ENCODE measurements at places on chromosomes 7 and 10.

DNA sequence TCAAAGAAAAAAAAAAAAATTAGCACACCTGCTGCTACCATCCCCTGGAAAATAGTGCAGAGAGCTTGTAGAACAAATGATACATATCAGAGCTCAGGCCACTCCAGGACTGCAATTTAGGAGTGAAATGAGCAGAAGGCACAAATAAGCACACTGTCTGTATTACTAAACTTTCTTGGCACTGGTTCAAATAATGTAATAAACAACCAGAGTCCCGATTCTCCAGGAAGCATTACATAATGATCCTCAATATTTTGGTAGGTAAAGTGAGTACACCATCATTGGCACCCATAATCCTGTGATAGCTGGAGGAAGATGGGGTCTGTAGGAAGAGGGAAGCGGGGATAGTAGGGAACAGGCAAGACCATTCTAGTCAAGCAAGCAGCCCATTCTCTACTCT lies 74.3 kb downstream of the SVOPL start:
- DNase-seq = no peak

GRCh38 chr10:115657161-115657860 lies 564.1 kb downstream of the ATRNL1 start:
- DNase-seq = no peak

DNA sequence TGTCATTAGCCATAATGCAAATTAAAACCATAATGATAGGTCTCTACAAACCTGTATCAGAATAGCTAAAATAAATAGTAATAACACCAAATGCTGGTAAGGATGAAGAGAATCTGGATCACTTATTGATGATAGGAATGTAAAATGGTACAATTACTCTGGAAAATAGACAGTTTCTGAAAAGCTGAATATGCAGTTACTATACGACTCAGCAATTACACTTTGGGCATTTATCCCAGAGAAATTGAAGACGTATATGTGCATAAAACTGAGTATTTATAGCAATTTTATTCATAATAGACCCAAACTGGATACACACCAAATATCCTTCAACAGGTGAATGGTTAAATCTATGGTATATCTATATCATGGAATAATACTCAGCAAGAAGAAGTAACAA lies 7.9 kb downstream of the RPA3 start:
- DNase-seq = no peak

GRCh38 chr7:1940402-1940786 lies 270.3 kb downstream of the ELFN1 start:
- DNase-seq = peak; percentile 89

- DNase-seq = no peak
Measured at GRCh38 chr10:95561864-95562177, 650 bp upstream of the SORBS1 start.

- DNase-seq = no peak
Measured at GRCh38 chr7:114293289-114294012, 121.2 kb upstream of the FOXP2 start.

DNA sequence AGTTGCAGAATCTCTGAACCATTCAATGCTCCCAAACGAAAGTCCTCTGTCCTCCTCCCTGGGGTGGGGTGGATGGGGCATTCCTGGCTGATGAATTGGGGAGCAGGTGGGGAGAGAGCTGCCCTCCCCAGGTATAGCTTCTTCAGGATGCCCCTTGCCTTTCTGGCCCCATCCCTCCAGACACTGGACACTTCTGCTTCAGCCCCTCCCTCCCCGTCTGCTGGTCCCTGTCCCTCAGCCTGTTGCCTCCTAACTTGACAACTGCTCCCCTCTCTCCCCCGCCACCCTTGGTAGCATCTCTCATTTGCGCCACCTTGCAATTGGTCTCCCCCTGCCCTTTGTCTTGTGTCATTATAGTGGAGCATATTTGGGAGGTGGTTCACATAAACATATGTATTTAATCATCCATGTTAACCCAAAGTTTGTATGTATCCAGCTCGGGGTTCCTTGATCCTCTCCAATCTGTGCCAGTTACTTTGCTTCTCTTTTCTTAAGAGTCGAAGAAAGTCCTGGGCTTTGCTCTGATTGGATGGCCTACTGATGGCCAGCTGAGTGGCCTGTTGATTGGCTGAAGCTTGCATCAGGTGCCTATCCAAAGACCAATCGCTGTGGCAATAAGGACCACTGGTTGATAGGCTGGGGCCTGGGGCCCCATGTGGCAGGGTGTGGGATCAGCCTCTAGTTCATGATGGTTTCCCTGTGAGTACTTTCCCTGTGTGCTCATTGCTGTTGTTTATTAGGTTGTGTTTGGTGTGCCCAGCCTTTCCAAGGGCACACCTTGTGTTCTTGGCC lies 4.0 kb upstream of the GCK start:
- DNase-seq = no peak

GRCh38 chr7:15515252-15515651 lies 46.6 kb downstream of the AGMO start:
- no peak for DNase-seq

- no peak for DNase-seq
Measured at GRCh38 chr10:47019155-47020145, 108.2 kb downstream of the PTPN20 start.

GRCh38 chr7:3568516-3568915 lies 267.5 kb downstream of the SDK1 start:
- DNase-seq = peak; percentile 38

DNA sequence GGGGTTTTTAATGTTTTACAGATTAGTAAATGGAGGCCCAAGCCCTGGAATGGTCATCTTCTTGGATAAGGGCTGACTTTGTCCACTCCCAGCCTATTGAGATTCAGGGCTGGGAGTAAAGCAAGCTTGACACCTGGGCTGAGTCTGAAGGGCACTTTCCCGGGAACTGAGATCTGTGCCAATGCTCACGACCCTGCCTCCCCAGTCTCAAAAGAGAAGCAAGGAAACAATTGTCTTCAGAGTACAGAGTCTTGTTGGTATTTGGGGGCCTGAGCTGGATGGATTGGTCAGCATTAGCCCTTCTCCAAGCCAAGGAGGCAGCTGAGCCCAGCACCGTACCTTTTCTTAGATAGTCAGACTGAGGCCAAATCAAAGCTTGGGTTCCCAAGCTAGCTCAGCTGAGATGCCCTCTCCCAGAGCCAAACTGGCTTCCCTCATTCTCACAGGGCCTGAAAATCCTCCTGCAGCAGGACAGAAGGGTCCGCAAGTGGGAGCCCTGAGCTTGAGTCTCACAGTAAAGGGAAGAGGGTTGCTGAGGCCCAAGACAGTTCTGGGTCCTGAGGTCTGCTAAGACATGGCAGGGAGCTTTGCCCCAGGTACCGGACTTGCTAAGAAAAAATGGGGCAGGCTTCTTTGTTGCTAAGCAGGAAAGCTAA lies 3.7 kb downstream of the DDIT4 start:
- no peak for DNase-seq

DNA sequence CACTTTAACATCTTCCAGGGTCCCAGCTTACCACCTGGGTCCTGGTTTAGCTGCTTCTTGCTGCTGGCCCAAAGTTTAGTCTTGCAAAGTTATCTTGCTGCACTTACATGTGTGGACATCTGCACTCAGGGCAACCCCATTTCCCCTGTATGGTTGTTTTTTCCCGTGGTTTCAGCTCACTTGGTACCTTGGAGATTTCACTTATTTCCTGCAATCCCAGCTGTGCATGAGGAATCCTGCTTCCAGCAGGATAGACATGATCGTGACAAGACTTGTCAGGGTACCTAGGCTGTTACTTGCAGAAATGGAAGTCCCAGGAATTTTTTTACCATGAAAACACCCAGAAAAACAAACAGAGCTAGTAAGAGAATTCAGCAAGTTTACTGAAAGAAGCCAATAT lies 95.9 kb upstream of the LEP start:
- DNase-seq = no peak

- no peak for DNase-seq
Measured at GRCh38 chr10:51083356-51083853, 9.1 kb downstream of the PRKG1 start.

- no peak for DNase-seq
Measured at GRCh38 chr10:114576132-114576487, 82.0 kb downstream of the ABLIM1 start.

GRCh38 chr7:37128327-37129034 lies 320.2 kb downstream of the ELMO1 start:
- DNase-seq = no peak

DNA sequence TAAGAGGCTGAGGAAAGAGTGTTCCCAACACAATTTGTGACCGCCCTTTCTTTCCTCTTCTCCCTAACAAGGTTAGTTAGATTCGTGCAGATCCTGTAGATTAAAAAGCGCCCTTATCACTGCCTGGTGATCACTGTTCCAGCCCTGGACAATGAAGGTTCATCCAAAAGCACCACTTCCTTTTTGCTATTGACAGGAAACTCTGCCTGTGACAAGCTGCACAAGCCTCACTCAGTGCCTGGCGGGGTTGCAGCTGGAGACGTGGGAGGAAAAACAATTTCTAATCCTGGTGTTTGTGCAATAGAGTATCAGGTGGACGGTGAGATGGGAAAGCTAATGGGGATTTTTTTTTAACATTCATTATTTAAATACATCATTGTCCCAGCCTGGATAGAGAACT lies 105.9 kb upstream of the CAV2 start:
- no peak for DNase-seq

DNA sequence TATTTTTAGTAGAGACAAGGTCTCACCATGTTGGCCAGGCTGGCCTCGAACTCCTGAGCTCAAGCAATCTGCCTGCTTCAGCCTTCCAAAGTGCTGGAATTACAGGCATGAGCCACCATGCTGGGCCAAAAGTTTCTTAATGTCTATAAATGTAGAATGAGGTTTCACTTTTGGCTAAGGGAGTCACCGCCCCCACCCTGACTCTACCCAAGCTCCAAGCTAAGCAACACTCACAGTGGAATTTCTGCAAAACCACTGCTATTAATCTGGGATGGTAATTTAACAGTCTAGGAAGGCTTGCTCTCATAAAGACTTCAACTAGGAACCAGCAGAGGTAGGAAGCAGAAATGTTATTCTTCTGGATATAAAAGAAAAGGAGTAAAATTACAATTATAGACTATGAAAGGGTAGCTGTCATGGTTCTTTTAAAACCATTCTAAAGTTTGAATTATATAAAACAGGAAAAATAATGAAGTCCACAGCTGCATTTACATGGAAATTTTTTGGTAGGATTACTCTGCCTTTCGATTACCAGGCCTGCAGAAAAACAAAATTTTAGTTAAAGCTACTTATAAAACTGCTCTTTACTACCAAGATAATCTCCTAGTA lies 211.6 kb downstream of the SFMBT2 start:
- DNase-seq = no peak

DNA sequence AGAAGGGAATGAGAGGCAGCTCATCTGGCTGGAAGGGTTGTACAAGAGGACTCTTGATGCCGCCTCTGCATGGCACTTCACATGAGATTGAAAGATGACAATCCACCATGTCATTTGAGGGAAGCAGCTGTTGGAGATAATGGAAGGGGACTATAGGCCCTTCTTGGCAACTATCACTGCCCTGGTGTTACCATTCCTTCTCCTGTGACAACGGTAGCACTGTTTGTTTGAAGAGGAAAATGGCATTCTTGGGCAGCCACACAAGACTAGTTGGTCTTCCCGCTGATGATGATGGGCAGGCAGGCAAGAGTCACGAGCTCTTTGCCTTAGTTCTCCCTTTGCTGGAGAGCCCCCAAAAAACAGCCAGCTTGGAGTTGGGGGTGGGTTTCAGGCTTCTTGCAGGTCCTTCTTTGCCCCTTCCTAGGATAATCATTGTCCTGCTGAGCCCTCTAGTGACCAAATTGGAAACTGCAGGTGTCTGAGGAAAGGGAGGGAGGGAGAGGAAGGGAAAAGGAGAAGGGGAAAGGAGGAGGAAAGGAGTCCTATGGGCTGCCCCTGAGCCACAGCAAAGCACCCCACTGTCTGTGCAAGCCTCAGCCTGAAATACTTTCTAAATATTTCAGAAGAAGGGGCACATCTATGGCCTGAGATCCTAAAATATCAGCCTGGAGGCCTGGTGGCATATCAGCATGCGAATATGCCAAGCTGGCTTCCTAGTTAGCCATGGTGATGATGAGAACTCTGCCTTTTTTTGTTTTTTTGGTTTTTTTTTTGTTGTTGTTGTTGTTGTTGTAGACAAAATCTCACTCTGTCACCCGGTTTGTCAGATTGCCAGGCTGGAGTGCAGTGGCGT lies 165.6 kb upstream of the KMT2E start:
- peak; percentile 55 for DNase-seq

All from SW480 (cell line).